ENCODE measurements at places on chromosomes 2 and 18.

DNA sequence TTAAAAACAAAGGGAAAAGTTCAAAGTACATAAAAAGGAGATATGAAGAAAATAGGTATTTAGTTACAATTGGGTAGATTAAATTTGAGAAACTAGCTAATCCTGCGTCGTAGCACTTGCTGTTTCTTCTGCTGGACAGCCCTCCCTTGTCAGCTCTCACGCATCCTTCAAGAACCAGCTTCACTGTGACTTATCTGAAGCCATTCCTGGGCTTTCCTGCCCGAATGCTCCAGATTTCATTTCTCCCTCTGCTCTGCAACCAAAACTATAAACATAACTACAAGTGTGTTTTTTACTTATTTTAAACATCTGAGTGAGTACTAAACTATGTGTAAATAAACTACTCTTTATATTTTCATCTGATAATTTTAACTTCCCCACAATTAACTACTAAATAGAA lies 149.2 kb downstream of the MTCL1 start:
- no peak for DNase-seq

DNA sequence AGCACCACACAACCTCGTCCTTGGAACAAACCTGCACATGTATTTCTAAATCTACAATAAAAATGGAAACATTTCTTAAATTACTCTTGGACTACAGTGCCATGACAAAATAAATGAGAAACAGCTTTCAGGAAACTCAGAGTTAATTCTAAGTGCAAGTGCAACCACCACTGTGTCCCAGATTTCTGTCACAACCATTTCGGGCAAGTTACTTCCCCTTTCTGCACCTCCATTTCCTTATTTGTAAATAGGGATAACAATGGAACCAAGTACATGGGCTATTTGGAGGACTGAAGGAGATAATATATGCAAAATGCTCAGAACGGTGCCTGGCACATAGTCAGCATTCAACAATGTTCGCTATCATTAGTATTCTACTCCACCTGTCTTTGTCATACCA lies 93.2 kb downstream of the CACNB4 start:
- DNase-seq = no peak

DNA sequence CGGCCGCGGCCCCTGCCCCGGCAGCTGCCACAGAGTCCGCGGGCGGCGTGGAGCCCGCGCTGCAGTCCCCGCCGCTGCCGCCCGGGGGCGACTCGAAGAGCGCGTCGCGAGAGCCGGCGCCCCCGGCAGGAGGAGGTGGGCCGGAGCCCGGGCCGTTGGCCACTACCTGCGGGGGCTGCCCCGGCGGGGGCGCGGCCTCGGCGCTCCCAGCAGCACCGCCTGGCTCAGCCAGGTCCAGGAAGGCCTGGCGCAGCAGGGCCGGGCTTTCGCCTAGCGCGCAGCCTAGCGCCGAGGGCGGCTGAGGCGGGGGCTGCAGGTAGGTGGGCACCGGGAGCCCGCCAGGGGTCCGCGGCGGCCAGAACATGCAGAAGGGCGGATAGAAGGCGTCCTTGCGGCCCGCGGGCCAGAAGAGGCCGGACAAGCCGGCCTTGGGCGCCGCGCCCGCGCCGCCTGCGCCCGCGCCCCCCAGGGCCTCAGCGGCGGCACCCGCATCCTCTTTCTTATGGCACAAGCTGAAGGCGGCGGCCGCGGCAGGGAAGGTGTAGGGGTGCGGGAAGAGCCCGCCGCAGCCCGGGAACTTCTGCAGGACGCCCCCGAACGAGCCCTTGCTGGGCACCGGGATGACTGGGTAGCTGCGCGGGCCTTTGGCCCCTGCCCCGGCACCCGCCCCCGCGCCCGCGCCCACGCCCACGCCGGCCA lies 3.9 kb downstream of the SKOR2 start:
- no peak for DNase-seq

DNA sequence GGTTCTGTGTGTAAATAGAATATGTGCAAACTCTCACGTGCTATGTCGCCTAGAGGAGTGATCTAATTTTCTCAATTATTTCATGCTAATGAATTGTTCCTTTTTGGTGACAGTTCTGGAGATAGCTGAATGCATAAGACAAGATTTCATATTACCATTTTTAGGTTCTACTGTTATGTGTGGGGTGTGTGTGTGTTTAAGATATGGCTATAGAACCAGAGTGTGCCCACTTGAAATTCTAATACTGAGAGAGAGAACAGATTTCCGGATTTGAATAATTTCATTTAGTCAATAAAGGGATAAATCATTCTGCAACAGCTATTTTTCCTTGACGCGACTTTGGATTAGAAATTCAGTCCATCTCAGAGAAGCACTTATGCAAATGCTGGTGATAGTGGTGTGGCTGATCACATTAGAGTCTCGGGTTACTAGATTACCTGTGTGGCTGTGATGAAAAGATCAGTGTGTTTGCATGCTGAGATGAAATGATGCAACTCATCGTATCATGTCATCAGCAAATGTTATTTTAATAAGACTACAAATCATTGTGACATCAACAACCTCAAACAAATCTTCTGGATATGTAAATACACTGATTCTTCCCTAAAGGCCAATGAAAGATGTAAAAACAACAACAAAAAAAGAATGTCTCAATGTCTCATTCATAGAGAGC lies 415.9 kb downstream of the EPHA4 start:
- DNase-seq = no peak

DNA sequence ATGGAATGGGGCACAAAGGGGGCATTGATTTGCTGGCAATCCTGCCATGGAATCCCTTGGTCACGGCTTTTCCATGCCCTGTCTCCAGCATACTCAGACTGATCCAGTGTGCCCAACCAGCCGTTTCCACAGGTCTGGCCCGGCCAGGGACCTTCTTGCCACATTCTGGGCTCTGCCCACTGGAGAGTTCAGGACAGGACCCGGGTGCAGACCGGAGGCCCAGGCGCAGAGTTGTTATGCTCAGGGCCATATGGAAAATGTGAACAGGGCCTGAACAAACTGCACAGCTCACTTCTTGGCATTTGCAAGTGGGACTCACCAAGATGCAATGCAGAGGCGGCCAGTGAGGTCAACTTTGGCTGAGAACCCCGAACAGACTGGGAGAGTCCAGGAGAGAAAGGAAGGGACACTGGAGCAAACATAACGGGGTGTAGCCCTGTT lies 15.6 kb upstream of the ASAP2 start:
- DNase-seq = peak; percentile 92

DNA sequence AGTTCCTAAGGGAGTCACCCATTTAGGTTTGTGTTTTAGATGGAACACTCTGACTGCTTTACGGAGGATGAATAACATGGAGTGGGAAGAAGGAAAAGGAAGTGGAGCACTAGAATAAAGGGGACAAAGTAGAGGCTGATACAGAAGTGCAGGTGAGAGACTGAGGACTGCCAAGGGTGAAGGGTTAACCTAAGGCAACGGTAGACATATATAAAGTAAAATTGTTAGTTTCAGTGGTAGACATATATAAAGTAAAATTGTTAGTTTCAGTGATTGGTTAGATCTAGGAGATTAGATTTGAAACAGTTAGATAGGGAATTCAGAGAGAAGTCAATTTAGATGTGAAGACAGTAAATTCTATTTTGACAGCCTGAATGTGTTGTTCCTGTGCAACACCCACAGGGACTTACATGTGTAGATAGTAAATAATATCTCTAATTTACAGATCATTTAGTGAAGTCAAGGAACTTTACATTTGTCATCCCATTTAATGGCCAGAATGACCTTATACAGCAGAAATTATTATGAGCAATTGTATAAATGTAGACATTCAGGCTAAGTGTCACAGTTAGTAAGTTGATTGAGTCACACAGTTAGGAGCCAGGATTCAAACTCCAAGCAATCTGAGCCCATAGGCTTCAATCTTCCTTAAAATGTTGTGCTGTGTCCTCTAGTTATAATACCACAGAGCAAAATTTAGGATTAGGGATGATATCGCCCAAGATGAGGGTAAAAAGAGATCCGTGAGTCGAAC lies 270.8 kb upstream of the UBE2E3 start:
- no peak for DNase-seq

- no peak for DNase-seq
Measured at GRCh38 chr2:1166976-1167375, 216.3 kb downstream of the SNTG2 start.

DNA sequence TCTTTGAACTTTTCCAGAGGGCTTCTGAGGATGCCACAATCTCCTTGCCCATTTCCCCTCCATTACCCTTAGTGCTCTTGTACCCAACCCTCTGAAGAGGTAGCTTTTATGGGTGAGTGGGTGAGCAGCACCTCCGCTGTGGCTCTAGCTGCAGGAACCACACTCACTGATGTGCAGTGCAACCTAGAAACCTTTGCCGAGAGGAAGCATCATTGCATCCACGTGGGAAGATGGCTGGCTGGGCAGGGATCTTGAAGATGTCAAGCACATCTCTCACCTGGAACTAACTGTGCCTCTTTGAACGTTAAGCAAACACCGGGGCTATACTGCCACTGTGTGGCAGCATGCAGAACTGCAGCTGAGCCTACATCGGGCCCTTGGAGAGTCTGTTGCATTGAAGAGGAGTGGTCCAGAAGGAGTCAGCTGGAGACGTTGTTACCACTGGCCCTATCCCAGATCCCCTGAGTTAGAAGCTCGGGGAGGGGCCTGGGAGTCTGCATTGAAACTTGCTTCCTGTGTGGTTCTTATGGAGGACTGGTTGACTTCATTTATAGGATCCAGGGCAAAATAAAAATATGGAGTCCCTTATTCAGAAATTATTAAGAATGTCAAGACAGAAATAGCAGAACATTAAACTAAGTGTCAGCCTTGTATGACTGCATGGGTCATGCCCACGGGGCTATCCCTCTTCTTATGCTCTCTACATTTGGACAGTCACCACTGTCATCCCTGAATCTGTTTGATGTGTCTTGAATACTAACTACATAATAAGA lies 28.7 kb downstream of the IGFBP5 start:
- DNase-seq = peak; percentile 24

GRCh38 chr2:236687296-236687965 lies 117.8 kb downstream of the ACKR3 start:
- no peak for DNase-seq

GRCh38 chr18:46408334-46408987 lies 248.6 kb downstream of the LOXHD1 start:
- DNase-seq = no peak

DNA sequence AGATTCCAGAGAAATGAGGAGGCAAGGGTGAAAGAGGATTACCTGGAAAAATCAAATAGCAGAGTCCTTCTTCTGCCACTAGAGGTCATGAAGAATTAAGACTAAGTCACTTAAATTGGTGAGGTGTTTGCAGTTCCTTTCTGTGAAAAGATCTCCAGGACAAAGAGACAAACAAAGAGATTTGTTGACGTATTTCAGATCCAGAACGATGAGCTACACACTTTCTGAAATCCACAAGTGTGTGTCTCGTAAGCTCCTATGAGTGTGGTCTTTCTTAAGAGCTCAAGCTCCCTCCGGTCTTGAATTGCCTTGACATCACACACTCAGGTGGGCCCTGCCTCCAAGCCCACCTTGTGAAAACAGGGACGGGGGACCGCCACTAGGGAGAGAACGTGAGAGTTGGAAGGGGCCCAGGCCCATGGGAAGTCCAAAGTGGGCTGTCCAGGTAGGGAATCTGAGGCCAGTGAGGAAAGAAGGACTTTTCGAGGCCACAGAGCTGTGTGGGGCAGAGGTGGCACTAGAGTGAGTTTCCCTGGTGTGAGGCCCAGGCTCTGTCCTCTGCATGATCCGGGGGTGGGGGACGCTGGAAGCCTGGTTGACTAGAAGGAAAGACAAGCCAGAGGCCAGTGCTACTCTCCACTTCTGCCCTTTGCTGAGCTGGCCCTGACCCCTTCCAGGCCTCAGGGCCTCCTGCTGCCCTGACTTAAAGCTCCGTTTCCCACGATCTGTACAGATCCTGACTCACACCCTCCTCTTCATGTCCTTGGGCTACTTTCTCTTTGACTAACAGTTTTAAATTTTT lies 168.1 kb upstream of the NCK2 start:
- no peak for DNase-seq

DNA sequence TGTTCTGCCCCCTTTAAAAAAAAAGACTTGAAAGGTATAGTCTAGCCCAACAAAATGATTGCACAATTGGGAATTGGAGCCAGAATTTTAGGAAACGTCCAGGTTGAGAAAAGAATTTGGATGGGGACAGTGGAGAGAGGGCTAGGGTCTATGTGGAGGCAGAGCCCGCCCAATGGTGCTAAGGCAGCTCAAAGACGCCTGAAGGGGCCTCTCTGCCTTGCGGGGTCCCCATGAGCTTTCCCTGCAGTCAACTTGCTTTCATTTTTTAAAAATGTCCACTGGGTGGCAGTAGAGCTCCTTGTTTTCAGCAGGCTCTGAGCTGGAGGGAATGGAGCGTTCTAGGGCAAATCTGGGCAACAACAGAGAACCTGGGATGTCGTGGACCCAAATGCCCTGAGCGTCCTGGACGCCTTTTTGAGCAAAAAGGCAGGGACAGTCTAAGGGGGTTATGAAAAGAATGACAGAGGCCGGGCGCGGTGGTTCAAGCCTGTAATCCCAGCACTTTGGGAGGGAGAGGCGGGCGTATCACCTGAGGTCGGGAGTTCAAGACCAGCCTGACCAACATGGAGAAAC lies 40.2 kb upstream of the ITM2C start:
- DNase-seq = peak; percentile 6

GRCh38 chr2:224723586-224724217 lies 7.5 kb upstream of the CCDC195 start:
- no peak for DNase-seq

GRCh38 chr18:51382081-51382480 lies 184.6 kb upstream of the MEX3C start:
- DNase-seq = no peak

GRCh38 chr2:27990030-27990590 lies 99.6 kb downstream of the BABAM2 start:
- DNase-seq = no peak

DNA sequence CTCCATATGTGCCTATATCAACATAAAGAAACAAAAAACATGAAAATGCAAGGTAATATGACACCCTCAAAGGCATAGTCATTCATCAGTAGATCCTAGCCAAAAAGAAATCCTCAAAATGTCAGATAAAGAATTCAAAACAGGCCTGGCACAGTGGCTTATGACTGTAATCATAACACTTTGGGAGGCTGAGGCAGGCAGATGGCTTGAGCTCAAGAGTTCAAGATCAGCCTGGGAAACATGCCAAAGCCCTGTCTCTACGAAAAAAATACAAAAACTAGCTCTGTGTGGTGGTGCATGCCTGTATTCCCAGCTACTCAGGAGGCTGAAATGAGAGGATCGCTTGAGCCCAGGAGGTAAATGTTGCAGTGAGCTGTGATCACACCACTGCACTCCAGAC lies 284.6 kb upstream of the KLHL29 start:
- no peak for DNase-seq

GRCh38 chr18:25125680-25126079 lies 226.3 kb downstream of the ZNF521 start:
- no peak for DNase-seq

GRCh38 chr2:202251494-202251893 lies 13.1 kb upstream of the SUMO1 start:
- DNase-seq = no peak

DNA sequence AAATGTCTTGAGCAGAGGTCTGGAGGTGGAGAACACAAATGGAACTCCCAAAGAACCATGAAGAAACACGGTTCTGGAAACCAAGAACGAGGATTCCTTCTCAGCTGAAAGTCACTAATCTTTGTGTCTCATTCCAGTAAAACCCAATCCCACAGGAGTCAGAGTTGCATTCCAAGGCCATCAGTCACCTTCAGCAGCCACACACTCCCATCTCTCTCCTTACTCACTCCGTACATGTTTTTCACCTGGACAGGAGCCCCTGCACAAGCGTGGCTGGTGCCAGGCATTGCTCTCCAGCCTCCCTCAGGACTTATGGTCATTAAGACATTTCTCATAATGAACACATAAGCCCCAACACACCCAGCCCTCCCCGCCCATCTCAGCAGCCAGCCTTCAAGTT lies 175.4 kb upstream of the SIX2 start:
- no peak for DNase-seq

GRCh38 chr18:49026501-49027373 lies 76.0 kb upstream of the SMAD7 start:
- DNase-seq = no peak
